ENCODE measurements at places on chromosomes 12 and 14.
A peak's percentile ranks its signal among the peaks of the same experiment; 100 is the strongest.

- DNase-seq: no peak
Measured at GRCh38 chr12:3002646-3003045, 43.4 kb downstream of the TEAD4 start.

DNA sequence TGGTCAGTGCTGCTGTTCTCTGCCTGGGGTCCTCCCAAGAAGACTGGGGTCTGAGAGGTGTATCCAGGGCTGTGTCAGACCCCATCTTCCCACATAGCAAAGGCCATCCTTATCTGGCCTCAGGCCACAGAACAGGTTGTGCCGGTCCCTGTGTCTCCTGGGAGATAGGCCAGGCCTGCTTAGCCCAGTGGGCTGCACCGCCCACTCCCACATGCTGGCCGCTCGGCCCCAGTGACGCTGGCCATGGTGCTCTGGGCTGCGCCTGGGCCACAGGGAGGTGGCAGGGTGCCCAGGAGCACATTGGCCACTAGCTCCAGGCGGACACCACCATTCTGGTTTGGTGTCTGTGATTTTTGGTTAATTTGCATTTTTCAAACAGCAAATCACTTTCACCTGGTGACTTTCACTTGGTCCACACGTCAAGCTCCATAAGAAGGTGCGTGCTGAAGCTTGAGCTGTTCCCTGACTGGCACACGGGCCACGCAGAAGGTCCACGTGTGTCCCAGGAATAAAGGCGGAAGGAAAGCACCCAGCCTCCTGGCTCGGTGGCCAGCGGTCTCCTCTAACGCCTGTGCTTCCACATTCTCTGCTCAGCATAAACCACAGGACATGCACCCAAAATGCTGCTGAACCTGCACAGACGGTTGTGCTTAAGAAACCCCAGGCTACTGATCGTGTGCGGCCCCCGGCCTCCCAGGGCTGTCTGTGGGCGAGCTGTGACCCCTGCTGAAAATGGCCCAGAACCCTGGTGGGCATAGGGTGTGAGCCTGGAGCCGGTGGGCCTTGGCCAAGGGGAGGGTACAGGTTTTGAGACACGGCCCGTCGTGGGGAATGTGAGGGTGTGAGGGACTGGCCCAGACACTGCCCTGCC, 4.6 kb downstream of the FBRSL1 start:
- no peak for DNase-seq

- no peak for DNase-seq
Measured at GRCh38 chr14:22641846-22642245, 2.3 kb downstream of the OR6J1 start.

DNA sequence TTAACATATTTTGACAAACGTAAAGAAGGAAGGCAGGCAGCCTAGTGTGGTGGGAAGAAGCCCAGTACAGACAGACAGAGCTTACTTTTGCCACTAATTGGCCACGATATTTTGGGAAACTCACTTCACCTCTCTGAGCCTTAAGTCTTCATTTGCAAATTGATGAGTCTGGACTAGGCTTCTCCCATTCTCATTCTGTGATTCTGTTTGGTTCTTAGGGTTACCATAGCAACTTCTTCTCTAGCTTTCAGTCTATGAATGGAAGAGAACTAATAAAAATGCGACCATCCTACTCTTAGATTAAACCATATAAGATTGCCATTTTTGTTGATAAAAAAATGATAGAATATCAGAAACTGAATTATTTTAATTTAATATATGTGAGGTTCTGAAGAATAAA, 210.5 kb downstream of the SNAPC1 start:
- DNase-seq: no peak

- DNase-seq: no peak
Measured at GRCh38 chr12:60197589-60197988, 601.8 kb downstream of the SLC16A7 start.

- no peak for DNase-seq
Measured at GRCh38 chr12:111687255-111687654, 1.4 kb downstream of the ACAD10 start.

- no peak for DNase-seq
Measured at GRCh38 chr14:57085801-57086200, 182.9 kb downstream of the EXOC5 start.

DNA sequence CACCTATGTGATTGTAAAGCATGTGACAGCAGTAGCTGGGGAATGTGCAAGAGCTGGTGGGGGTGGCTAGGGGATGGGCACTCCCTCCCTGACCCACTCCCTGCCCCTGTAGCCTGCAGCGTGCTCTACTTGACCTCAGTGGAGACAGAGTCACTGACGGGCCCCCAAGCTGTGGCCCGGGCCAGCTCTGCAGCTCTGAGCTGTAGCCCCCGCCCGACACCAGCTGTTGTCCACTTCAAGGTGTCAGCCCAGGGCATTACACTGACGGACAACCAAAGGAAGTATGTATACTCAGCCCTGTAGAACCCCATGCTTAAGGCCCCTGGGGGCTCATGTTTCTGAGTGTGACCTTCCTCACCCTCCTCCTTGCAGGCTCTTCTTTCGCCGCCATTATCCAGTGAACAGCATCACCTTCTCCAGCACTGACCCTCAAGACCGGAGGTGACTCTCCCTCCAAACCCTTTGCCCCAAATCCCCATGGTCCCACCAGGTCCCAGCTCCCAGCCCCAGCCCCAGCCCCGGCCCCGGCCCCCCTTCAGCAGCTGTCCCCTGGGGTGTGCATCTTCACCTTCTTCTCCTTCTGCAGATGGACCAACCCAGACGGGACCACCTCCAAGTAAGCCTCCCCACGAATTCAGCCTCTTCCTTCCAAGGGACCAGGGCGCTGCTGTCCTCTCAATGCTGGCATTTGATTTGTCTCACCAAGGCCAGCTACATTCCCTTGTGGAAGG, 13.3 kb downstream of the TNS2 start:
- DNase-seq: no peak

DNA sequence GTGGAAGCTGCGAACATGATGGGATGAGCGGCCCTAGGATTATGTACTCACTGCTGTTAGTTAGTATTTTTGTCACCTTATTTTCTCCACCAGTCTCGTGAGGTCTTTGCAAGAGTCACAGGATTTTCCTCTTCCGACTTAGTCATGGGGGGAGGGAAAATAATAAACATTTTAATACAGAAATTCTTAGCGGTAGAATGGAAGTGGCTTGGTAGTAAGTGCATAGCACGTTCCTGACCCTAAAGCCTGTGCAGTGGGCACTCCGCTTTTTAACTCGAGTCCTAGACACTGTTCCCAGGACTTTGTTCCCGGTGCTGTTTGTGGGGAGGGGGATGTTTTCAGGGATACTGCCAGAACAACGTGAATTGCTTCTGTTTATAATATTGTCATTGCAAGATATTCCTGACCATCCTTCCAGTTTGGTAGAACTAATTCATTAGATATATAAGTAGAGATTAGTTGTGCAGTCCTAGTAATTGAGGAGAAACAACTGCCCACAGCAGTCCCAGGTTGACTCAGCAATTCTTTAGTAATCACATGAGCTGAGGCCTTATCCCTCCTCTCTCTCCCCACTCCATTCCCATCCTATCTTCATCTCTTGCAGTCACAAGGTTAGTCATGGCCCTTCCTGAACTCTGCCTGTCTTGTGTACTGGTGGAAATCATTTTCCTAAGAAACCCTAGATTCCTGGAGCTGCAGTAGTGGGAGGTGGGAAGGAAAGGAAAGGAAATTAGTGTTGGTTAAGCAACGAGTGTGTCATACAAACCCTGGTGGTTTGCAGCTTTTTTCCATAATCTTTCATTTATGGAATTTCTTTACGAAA, 799 bp downstream of the SLC38A6 start:
- peak; percentile 54 for DNase-seq

DNA sequence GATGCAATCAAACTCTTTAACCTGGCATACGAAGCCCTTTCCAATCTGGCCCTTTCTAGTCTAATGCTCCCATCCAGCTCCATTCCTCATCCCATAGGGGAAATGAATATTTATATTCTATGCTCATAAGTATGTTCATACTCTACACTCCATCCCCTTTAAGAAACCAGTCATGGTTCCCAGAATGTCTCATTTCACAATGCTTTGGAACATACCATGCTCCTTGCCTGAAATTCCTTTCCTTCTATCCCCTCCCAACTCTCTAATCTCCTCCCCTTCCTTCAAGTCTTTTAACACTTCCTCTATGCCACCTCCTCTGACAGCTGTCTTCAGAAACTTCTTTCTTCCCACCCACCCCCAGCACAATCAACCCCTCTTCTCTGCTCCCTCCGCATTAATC, 207.0 kb upstream of the CAND1 start:
- no peak for DNase-seq

DNA sequence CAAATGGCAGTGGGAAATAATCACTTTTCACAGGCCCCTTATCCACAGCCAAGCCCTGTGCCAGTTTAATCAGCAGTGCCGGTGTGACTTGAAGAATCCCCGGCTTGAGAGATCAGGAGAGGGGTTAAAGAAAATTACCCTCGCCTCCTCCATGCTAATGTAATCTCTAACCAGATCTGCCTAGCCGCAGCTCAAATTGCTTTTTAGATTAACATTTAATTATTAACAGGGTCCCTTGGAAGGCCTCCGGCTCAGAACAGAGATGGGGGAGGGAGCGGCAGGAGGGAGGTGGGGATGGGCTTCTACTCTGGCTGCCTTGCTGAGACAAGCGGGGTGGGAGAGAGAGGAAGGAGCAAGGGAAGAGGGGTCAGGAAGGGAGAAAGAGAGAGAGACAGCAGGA, 24.0 kb downstream of the FAM222A start:
- DNase-seq: no peak

DNA sequence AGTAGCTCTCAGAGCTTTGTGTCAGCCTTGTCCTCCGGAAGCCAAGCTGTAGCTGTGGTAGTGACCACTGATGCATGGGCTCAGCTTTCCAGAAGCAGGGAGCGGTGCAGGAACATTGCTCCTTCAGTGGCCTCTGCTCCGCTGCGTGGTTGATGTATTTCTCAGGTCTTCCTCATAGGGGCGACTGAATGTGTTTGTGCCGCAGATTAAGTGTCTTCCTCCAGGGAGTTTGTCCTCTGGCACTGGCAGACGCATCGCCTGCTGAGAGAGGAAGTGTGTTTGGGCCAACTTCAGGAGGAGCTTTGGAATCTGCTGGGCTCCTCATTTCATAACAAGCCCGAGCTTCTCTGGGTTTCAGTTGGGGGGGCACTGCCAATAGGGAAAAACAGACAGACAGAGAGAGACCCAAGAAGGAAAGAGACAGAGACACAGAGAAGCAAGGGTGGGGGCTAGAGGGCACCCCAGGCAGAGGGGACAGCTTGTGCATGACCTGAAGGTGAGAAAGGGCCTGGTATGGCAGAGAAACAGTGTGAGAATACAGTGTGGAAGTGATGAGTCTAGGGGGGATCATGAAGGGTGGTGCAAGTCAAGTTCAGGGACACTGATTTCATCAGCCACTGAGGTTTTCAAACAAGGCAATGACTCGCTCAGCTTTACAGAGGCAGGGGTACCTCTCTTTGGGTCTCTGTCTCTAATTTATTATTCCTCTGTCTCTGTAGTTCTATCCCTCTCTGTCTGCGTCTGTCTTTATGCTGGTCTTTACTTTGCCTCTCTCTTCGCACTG, 69.4 kb upstream of the PRIMA1 start:
- DNase-seq: no peak

- DNase-seq: no peak
Measured at GRCh38 chr12:52539083-52539820, 13.7 kb downstream of the KRT71 start.

- DNase-seq: no peak
Measured at GRCh38 chr14:73452341-73453186, 5.8 kb downstream of the NUMB start.

- peak; percentile 68 for DNase-seq
Measured at GRCh38 chr12:7242176-7243101, 53.0 kb downstream of the PEX5 start.

GRCh38 chr12:76190299-76190698, 105.8 kb upstream of the NAP1L1 start:
- no peak for DNase-seq

GRCh38 chr12:93208011-93208410, 169.7 kb upstream of the NUDT4 start:
- no peak for DNase-seq
